ENCODE measurements at places on chromosomes 1 and 21.

- no peak for DNase-seq
Observed at GRCh38 chr1:3471356-3472087, 17.1 kb downstream of the ARHGEF16 start.

GRCh38 chr1:42260376-42261070 lies 74.5 kb downstream of the FOXJ3 start:
- no peak for DNase-seq

- DNase-seq, result no peak
Observed at GRCh38 chr1:67572594-67573221, 112.3 kb upstream of the GADD45A start.

DNA sequence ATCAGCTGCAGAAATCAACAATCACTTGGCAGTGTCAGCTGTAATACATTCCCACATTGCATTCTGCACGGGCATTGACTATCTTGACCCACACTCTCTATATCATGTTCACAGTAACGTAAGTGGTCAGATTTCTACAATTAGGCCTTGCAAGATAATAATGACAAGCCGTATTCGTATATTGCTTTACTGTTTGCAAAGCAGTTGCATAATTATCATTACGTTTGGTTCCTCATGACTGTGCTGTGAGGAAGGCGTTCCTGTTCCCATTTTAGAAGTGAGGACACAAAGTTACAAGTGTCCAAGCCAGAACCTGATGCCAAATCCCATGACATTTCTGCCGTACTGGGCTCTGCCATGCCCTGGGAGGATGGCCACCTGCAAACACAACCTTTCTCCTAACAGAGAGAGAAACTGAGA lies 53.5 kb upstream of the TARBP1 start:
- peak; percentile 24 for DNase-seq

- DNase-seq, result no peak
Observed at GRCh38 chr1:54883349-54884102, 3.5 kb downstream of the DHCR24 start.

- peak; percentile 61 for DNase-seq
Observed at GRCh38 chr1:181087400-181087901, 1.0 kb upstream of the IER5 start.

DNA sequence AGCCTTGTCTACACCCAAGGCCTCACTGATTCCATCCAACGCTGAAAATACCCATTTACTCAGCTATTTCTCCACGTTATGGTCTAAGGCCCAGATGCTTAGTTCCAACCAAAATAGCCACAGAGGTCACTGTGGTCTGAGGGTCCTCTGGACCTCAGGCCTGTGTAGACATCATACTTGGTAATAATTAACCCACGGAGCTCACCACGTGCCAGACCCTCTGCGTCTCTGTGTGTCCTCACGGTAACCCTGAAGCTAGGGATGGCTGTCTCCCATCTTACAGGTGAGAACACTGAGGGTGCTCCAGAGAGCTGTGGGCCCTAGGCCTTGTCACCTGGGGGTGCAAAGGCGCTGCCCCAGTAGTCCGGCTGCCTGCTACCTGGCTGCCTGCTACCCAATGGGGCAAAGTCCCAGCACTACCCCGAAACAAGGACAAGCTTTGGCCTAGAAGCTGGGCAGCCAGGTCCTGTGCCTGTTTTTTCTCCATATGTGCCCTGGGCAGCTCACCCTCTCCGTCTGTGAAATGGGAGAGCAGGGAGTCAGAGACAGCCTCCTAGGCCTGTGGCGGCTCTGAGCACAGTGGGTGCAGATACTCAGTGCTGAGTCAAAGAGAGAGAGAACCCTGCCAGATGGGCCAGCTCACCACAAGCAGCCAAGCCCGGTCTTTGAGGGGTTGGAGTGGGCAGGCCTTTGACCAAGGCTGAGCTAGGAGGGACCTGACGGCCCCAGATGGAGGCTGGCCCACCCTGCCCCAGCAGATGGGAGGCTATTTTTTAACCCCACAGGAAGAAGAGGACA lies 17.0 kb upstream of the RUNX3 start:
- DNase-seq, result no peak

DNA sequence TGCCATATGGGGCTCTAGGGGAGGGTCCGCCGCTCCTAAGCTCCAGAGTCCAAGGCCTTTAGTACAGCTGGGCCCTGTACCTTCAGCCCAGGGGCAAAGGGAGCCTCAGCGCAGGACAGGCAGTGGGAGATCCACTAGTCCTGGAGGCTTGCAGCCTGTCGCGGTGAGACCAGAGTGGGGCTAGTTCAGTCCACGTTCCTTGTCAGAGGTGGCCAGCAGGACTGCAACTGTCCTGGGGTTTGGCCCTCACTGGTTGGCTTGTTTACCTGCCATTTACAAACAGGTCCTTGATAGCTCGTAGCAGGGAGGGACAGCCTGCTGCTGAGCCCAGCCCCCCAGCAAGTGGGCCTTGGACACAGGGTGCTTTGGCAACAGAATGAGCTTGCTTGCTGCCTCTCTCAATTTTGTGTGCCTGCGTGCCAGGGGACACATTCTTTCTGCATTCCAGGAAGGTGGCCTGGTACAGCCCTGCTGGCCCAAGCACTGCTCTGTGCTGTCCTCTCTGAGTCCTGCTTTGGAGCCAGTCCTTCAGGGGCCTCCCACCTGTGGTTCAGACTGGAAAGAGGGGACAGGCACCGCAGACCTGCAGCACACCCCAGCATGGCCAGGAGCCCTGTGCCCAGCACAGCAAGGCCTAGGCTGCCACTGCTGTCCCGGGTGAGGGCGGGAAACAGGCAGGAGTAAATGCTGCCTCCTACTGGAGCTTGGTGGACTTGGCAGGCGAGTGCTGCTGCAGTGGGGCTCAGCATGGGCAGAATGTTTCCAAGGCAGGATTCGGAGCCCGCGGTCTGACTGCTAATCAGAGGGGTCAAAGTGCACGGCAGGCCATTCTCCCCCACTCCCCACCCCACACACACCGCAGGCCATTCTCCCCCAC lies 15.2 kb downstream of the H6PD start:
- peak; percentile 41 for DNase-seq

GRCh38 chr1:4656533-4657140 lies 2.2 kb downstream of the AJAP1 start:
- no peak for DNase-seq

- DNase-seq, result no peak
Observed at GRCh38 chr1:95002540-95003432, 70.0 kb downstream of the ALG14 start.

All from hematopoietic multipotent progenitor cell treated with erythropoietin and hydrocortisone succinate and interleukin-3 and kit ligand, for 8 days (in vitro differentiated cells).